ENCODE measurements at places on chromosomes 13 and 19. TPM values are rescaled to one million over a fixed set of nuclear protein-coding genes. Genes with fewer than 3 reads are reported as not detected.

Gene ZNF549
- 6.6 TPM for total RNA-seq

Gene FGF22
- 0.48 TPM for total RNA-seq

Gene RPL18
- total RNA-seq: 1,333 TPM

DNA sequence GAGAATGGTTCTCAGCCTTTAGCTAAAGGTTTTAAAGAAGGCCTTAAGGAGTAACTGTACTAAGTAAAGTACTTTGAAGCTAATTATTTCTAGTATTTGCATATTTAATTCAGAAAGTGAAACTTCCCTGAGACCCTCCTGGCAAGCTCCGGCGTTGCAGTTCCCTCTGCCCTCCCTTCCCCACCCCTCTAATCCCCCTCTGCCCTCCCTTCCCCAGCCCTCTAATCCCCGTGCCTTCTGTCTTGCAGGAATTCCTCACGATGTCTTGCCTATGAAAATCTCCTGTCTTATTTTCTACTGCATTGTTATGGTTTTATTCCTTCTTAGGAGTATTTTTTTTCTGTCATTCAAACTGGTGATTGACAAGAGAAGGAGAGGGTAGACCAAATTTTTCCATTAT lies 236.9 kb downstream of the COL4A1 start:
- DNase-seq: no peak

All from OCI-LY7 (cell line).